NCI-H1092 (cell line): ENCODE measurements at places on chromosomes 3 and 15.

GRCh38 chr3:100766069-100766468 is 56.8 kb downstream of the TFG start:
- no peak for DNase-seq

DNA sequence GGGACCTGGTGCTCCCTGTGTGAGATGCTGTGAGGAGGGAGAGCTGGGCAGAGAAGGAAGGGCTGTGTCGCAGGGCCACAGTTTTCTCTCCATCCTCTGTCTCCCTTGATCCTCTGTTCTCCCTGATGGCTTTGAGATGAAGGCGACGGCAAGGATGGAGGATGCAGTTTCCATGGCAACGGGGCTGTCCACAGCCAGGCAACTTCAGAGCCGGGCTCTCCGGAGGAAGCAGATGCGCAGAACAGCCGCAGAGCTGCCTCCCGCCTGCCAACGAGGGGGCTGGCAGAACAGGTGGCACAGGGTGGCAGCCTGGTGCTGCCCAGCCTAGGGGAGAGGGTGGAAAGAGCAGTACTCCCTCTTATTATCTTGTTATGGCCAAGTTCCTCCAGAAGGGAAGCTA is 9.9 kb upstream of the GRM2 start:
- no peak for DNase-seq

DNA sequence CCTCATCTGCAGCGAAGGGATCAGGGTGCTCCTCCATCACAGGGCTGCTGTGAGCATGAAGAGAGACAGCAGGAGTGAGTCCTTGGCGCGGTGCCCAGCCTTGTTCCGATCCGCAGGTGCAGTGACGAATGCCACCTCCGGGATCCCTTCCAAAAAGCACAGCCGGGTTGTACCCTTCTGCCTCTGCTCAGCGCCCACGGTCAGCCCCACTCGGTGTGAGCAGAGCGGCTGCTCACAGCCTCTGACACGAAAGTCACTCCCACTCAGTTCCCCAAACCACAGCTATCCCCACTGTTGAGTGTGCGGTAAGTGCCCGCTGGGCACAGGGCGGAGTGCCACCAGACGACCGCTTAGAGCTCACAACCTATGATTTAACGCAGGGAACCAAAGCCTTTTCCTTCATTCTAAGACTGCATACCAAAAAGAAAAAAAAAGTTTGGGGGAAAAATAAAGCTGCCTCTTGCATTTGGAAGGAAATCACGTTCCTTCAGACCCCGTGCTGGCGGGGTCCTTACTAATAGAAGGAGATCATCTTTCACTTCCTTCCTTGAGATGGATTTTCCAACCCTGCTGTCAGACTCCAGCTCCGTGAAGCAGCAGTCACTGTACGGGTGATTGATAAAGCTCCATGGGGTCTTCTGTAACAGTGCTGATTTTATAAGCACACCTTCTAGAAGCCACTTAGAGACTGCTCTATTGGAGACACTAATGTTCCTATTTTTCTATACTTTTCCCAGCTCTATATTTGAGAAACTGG is 34.7 kb upstream of the TUBGCP5 start:
- DNase-seq: peak; percentile 82

GRCh38 chr15:92669432-92669831 is 13.9 kb upstream of the FAM174B start:
- no peak for DNase-seq

- no peak for DNase-seq
Measured at GRCh38 chr15:49621887-49622286, 1.0 kb downstream of the DTWD1 start.

DNA sequence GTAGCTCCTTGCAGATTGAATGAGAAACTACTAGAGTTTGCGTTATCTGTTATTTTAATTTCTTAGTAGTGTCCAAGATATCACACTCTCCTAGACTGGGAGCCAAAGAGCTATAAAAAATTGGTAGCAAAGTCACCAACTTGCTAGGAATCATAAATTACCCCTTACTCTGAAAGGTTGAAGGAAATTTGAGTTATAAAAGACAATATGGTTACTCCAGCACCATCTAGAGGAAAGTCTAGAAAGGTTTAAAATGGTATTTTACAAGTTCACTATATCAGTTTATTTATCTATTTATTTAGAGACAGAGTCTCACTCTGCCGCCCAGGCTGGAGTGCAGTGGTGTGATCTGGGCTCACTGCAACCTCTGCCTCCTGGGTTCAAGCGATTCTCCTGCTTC is 121.6 kb downstream of the RBPMS2 start:
- DNase-seq: no peak

DNA sequence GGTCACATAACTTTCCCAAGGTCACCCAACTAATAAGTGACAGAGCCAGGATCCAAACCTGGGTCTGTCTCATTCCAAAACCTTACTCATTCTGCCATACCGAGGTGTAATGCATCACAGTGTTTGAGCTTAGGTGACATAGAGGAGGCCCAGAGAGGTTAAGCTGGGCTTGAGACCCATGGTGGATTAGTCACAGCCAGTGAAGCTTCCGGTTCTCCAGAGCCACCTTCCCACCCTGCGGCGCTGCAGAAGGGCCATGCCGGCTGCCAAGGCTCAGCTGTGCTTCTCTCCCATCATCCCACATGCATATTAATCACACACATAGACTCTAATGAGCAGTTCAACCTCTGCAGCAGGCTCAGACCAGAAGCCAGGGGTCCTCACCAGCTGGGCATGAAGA is 42.2 kb downstream of the SPSB4 start:
- DNase-seq: no peak

- no peak for DNase-seq
Measured at GRCh38 chr3:192170031-192170430, 557.3 kb downstream of the FGF12 start.

- no peak for DNase-seq
Measured at GRCh38 chr3:175426805-175427204, 567.7 kb downstream of the NAALADL2 start.

- peak; percentile 45 for DNase-seq
Measured at GRCh38 chr3:58177747-58178527, 32.8 kb downstream of the DNASE1L3 start.

GRCh38 chr3:26015752-26016151 is 225.9 kb downstream of the OXSM start:
- DNase-seq: no peak

DNA sequence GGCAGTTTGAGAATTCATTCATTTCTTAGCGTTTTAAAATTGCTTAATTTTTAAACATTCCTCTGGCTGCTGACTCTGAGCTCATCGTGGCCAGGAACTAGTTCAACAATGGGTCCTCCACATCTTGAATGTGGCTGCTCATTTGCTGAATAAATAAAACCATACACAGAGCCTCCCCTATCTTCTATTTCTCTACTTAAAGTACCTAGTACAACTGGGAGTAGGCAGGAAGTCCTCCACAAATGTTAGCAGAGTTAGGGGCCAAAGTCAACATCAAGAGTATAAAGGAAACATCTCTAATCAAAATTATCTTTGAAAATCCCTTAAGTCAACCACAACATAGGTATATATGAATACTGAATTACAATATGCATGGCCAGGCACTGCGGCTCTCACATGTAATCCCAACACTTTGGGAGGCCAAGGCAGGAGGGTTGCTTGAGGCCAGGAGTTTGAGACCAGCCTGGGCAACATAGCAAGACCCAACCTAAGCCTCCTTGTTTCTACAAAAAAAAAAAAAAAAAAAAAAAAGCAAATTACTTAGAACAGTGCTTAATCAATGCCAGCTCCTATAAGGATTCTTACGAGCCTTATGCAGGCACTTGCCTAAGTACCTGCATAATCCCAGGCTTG is 57.5 kb upstream of the LMOD3 start:
- no peak for DNase-seq

DNA sequence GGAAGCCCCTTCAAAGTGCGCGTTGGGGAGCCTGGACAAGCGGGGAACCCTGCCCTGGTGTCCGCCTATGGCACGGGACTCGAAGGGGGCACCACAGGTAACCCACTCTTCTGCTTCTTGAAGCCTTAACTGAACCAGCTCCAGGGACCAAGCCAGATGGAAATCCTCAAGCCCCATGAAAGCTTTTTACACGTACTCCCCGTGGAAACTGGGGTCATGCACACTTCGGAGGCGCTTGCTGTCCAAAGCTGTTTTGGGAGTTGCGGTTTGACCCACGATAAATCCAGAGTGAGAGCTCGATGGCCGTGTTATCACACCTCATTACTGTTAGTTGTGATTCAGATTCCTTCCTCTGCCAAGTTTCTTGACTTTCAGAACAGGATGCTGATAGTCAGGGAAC is 47.5 kb downstream of the DNASE1L3 start:
- DNase-seq: no peak

GRCh38 chr3:81620849-81621248 is 140.6 kb downstream of the GBE1 start:
- DNase-seq: no peak

GRCh38 chr3:10703875-10704274 is 112.2 kb upstream of the SLC6A11 start:
- no peak for DNase-seq

DNA sequence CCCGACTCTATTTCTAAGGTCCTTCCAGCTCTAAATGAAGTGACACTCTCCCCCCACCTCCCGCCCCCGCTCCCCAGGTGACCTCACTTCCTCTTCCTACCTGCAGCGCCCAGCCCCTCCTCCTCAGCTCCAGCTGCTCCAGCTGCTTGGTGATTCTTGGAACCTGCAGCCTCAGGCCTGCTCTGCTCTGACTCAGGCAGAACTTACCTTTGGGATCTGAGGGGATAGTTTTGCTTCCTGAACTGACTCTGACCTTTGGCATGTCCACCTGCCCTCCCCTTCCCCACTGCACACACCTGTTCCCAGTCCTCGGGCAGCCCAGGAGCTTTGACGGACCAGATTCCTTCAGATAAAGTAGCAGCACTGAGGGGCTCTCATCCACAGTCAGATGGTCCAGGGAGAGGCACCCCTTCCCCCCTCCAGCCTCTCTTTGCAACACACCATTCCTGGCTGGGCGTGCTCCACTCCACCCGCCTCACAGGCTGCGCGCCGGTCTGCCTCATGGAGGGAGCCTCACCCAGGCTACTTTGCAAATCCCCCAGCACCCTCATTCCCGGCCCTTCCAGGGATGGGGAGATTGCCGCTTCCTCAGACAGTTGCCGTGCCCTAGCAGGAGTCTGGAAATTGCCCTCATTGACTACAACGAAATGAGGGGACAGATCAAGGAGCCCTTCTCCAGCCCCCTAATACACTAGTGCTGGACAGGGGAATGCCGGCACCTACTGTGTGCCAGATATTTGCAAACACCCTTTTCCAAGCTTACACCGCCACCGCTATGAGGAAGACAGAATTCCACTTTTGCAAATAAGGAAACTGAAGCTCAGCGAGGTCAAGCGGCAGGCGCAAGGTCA is 692 bp upstream of the C15orf39 start:
- DNase-seq: no peak

GRCh38 chr3:185362850-185363661 is at the start of gene MAP3K13:
TSS of gene MAP3K13 (plus strand) at chr3:185363136. CDS start at chr3:185428582, 65,446 bp downstream.
- peak; percentile 85 for DNase-seq

- peak; percentile 26 for DNase-seq
Measured at GRCh38 chr3:183385698-183386613, 42.5 kb downstream of the MCF2L2 start.

- no peak for DNase-seq
Measured at GRCh38 chr3:191473661-191474198, 12.8 kb downstream of the PYDC2 start.
